DMS79 (cell line): ENCODE measurements at places on chromosomes 4 and X.

GRCh38 chrX:3788494-3789233 is 75.2 kb upstream of the PRKX start:
- DNase-seq, result no peak

DNA sequence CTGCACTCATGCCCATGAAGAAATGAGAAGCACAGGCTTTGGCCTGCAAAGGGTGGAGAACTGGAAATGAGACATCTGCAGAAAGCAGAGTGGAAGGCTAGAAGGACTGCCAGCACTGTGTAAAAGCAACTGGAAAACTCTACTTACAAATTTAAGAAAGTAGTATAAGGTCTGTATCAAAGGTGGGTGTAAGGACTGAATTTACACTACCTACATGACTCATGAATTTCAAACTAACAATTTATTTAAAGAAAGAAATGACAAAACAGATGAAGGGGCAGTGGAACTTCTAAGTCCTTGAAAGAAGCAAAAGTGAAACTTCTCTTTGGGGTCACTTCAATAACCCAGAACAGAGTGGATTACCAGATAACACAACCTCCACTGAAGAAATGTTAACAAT is 71.2 kb downstream of the SLC10A7 start:
- no peak for DNase-seq

DNA sequence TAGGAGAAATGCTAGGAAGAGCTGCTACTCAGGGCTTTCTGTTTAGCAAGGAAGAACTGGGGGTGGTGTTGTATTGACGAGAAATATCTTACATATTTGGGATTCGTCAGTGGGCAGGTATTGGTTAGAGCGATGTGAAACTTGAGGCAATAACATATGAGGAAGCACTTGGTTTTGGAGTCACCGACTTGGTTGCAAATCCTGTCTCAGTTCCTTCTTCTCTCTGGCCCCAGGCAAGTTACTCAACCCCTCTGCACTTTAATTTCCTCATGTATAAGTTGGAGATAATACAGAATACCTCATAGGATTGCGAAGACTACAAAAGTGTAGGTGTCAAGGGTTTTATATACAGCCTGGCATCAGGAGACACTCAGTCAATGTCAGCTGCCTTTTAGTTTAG is 34.1 kb downstream of the GPAT3 start:
- no peak for DNase-seq

- DNase-seq, result no peak
These were observed 87.8 kb downstream of the GRIA3 start for GRCh38 chrX:123271902-123272301.

GRCh38 chr4:126890383-126890782 is 742.4 kb upstream of the INTU start:
- no peak for DNase-seq
